Ammon's horn (tissue), 1 donor: ENCODE measurements at places on chromosomes 1 and 21.

- DNase-seq, result no peak
These were observed 351.6 kb upstream of the B3GALT2 start for GRCh38 chr1:193538003-193538354.

GRCh38 chr1:212606395-212607205 lies 2.0 kb upstream of the ATF3 start:
- DNase-seq, result no peak

DNA sequence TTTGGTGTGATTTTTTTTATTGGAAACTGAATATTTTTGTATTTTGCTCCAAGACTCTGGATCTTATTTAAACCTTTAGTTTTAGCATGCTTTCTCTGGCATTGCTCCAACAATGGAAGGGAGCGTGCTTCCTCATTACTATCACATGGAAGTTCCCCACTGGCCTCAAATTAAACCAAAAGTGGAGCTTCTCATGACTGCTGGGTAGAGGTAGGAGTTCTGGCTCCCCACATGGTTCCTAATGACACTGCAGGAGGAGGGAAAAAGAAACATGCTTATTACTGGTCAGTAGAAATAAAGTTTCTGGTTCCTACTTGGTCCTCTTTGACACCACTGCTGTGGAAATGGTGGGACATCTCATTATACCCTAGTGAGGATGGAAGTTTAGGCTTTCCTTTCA lies 310.5 kb downstream of the PTGER3 start:
- no peak for DNase-seq

- no peak for DNase-seq
These were observed 23.8 kb upstream of the PAXBP1 start for GRCh38 chr21:32795376-32795775.
